ENCODE measurements at places on chromosomes 13 and 19.

DNA sequence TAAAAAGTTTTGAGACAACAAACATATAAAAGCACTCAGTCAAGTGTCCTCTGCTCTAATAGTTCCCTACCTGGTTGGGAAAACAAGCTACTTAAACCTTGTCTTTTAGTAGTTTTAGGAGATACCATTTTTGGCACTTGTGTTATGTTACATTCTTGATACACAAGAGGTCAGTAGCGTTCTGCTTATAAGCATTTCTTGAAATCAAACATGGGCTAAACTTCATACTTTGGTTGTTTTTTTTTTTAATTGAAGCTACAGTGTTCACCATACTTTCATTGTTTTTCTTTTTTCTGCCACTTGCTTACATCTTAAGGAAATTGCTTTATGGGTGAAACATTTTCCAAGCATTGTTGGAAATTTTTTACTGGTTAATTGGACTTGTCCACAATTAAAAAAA, 12.9 kb downstream of the NHLRC3 start:
- DNase-seq, result peak; percentile 11

- DNase-seq, result no peak
Observed at GRCh38 chr13:51726446-51727193, 77.3 kb downstream of the DHRS12 start.

GRCh38 chr19:46692918-46693722, 23.8 kb downstream of the PRKD2 start:
- DNase-seq, result no peak

GRCh38 chr19:1435378-1435989, 2.7 kb upstream of the RPS15 start:
- DNase-seq, result no peak

DNA sequence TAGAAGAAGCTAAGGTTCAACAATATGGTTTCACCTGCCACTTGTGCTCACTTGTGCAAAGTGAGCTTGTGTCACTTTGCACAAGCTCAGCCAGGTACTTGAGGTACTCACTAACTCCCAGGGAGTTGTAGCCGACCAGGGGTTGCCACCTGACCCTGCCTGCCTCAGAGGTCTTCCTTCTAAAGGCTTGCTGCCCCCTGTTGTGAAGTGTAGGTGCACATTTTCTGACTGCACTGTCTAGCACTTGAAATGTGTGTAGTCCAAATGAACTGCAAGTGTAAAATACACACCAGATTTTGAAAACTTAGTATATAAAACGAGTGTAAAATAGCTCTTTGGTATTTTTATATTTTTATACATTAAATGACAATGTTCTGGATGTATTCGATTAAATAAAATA, 230.8 kb downstream of the DLEU7 start:
- no peak for DNase-seq

DNA sequence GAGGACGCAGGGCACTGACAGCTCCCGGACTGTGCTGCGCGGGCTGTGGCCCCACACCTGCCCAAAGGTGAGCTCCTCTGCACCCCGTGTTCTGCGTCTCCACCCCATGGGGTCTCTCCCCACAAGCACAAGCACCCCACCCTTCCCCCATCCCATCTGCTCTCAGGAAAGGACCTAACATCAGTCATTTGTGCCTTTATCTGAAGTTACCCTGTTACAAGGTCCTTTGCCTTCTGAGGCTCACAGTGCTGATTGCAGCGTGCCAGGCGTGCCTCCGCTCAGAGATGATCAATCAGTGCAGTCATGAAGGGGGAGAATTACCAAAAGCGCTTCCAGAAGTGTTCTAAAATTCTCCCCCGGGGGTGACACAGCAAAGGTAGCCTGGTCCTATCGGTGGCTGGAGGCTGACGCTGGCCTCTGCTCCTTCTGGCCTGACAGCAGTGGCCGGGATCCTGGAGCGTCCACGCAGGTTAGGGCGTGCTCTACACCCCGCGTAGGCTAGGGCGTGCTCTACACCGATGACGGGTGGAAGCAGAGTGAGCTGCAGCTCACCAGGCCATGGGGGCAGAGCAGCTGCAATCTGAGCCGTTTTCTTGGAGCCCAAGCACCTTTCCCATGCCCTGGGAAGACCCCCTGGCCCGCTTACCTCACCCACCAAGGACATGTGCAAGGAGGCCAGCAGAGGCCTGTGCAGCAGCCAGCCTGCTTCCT, 84.7 kb upstream of the TM9SF2 start:
- no peak for DNase-seq

DNA sequence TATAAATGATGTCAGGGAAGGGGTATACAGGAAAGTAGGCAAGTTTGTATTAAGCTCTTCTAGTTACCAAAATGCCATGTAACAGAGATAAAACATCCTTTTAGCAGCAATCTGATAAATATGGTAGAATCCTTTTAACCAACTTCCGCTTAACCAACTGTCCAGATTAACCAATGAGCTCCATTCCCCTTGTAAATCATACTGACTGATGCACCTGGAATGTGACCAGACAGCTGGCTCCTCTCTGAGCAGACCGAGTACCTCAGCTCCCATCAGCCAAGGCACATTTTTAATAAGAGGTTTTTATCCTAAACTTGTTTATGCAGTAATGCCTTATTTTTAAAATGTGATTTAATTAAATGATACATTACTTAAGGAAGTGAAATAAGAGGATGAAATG, 66.4 kb downstream of the KLF12 start:
- no peak for DNase-seq

GRCh38 chr13:39035204-39035603, 2.7 kb downstream of the PROSER1 start:
- no peak for DNase-seq

DNA sequence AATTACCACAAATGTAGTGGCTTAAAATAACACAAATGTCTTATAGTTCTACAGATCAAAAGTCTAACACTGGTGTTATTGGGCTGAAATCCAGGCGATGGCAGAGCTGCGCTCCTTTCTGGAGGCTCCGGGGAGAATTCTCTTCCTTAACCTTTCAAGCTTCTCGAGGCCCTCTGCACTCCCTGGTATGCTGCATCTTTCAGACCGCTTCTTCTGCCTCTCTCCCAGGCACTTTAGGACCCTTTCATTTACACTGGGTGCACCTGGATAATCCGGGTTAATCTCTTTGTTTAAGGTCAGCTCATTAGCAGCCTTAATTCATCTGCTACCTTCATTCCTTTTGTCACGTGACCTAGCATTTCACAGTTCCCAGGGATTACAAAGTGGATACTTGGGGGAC, 211.3 kb upstream of the RFC3 start:
- no peak for DNase-seq

DNA sequence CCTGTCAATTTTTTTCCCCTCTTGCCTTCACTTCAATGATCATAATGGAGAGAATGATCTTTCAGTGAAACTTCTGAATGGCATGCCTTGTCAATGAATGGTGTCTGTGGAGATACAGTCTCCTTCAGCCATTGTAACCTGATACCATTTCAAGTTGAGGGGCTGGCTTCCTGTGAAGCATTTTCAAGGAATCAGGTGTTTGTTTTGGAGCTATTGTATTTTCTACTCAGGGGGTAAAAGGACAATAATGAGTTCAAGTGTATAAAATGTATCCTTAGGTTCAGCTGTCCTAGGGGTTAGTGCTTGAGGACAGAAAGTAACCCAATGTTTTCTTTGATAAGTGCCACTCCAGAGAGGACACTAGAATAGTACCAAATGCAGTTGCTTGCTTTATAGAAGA, 23.8 kb upstream of the CBY2 start:
- DNase-seq, result peak; percentile 49

- DNase-seq, result no peak
Observed at GRCh38 chr19:5844456-5845433, 5.2 kb upstream of the FUT6 start.
